ENCODE measurements at places on chromosomes 4 and X.

DNA sequence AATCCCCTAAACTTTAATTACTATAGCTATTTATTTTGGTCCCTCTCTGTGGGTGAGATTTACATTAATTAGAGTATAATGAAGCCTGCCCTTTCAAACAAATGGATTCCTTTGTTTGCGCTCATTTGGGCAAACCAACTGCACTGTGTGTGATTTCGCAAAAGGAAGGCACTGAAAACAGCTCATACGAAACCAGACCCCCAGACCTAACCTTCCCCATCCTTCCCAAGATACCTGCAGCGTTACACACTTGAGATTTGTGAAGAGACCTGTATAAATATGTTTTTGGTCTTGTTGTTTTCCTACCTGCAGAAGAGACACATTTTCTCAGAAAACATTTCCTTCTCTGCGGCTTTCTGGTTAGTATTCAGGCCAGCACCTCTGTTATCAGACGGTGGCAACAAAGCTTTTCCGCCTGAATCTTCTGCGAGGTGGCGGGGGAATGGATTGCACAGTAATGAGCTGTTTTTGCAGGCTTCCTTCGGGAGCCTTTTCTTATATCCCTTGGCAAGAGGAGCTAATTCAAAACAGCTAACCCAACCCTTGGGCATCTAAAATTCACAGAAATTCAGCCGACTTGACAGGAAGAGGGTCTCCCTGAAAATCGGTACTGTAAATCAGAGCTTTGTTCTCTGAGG is 47.6 kb downstream of the CBLL2 start:
- DNase-seq = no peak

- no peak for DNase-seq
Observed at GRCh38 chr4:111814961-111815360, 330.3 kb upstream of the FAM241A start.

DNA sequence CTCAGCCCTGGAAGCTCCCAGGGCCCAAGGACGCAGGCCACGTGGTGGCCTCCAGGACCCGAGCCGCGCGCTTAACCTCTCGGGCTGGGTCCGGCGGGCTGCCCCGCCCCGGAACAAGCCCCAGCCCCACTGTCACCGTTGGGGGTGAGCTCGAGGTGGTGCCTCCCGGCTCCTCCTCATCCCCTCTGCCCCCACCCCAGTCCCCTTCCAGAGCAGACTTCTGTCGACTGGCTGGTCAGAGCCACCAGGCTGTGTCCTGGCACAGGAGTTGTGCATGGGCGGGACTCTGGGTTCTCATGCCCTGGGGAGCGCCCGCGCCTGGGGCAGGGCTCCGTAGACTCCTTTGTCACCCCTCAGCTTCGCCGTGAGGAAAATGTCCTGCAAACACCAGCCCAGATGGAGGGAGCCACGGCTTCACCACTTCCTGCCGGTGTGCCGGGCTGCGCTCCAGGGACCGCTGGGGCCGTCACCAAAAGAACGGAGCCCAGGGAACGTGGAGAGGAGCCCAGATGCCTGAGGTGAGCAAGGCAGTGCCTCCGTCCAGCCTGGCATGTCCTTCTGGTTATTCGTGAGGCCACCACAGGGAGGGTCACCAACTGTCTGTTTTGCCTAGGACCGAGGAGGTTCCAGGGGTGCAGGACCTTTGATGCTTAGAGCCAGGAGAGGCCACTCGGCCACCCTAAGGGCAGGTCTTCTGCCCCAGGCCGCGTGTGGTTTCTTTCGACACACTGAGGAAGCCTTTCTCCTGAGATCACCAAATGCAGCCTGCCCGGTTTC is 7.1 kb upstream of the RGS12 start:
- DNase-seq = no peak

DNA sequence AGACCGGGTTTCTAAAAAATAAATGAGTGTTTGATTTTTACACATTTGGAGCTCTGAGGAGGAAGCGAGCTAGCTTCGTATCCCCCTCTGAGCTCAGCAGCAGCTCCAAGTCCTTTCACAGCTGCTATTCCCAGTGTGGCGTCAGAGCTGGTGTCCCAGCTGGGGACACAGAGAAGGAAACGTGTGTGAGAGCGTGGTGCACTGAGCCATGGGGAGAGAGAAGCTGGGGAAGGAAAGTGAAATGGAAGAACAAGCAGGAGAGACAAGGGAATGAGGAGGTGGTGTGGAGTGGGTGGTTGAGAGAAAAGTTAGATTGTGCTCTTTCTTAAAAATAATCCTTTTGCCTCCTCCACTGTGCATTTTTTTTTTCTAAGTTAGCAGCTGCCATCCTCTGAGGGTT is 79.5 kb upstream of the SLC4A4 start:
- DNase-seq = no peak

- DNase-seq = no peak
Observed at GRCh38 chrX:68894513-68895340, 65.9 kb downstream of the EFNB1 start.

GRCh38 chr4:155582041-155582440 is 84.6 kb upstream of the GUCY1A1 start:
- no peak for DNase-seq

- DNase-seq = no peak
Observed at GRCh38 chr4:157076578-157076947, 613 bp downstream of the GLRB start.

GRCh38 chr4:7352486-7352885 is 82.2 kb downstream of the PSAPL1 start:
- no peak for DNase-seq

DNA sequence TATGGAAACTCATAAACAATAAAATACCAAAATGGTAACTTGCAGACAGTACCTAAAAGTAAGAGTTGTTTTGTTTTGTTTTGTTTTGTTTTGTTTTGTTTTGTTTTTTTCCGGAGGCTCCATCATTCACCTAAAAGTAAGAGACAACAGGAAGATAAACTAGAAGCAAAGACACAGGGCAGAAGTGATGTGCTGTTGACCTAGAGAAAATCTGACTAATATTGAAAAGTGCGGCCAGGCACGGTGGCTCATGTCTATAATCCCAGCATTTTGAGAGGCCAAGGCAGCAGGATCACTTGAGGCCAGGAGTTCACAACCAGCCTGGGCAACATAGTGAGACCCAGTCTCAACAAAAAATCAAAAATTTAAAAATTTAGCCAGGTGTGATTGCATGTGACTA is 5.6 kb upstream of the CENPC start:
- no peak for DNase-seq

- DNase-seq = no peak
Observed at GRCh38 chr4:80266253-80266901, at the start of gene FGF5. FGF5 (plus strand) TSS chr4:80266664; CDS start chr4:80266825, 161 bp downstream.

DNA sequence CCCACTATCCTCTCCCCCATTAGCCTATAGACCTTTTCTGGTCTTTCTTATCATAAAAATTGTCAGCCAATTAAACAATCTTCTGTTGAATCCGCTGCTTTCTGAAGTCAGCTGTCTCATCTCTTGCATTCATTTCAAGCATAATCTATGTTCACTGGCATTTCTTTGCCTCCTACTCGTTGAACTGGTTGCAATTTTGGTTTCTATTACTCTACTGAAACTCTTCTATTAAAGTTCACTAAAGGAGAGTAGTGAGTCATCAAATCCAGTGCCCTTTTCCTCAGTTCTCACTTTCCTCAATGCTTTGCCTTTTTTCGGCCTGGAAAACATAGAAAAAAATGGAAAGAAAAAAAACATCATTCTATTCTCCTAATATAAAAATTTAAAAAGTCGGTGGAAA is 23.9 kb upstream of the CXCL13 start:
- DNase-seq = no peak

GRCh38 chrX:97266406-97267121 is 382.9 kb downstream of the RPA4 start:
- DNase-seq = no peak

- DNase-seq = no peak
Observed at GRCh38 chrX:38824176-38824575, 22.9 kb downstream of the MID1IP1 start.

- DNase-seq = no peak
Observed at GRCh38 chr4:40576651-40577480, 52.8 kb downstream of the RBM47 start.

All from effector memory CD4-positive, alpha-beta T cell (primary cell).